ENCODE measurements at places on chromosomes 2 and 18.

- peak; percentile 39 for DNase-seq
Observed at GRCh38 chr2:60213865-60214625, 339.4 kb downstream of the BCL11A start.

- DNase-seq: no peak
Observed at GRCh38 chr2:48075631-48076030, 169.3 kb upstream of the FBXO11 start.

DNA sequence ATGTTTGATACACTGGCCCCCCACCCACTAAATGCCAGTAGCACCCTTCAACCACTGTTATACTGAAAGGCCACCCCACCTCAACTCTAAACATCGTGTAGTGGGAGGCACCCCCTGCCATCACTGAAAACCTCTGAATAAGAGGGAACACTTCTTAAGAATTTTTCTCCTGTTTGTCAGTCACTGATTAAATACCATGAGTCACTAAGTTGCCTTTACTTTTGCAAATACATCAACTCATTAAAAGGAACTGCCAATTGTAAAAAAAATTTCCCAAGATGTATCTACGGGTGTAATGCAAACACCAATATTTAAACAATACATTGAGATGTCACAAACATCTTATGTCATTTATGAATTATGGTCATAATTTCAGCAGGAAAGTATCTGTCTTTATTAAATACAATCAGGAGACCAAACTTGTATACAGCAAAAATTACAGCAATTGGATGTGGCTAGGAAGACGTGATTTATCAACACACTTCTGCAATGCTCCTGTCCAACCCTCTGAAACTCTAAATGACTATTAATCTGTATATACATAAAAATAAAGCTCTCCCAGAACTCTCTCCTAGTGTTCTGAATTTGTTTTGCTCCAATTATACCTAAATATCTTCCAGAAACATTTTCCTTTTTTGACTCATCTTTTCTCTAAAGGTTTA lies 144.1 kb upstream of the STK17B start:
- no peak for DNase-seq

- no peak for DNase-seq
Observed at GRCh38 chr2:113812204-113812603, 55.8 kb upstream of the SLC35F5 start.

DNA sequence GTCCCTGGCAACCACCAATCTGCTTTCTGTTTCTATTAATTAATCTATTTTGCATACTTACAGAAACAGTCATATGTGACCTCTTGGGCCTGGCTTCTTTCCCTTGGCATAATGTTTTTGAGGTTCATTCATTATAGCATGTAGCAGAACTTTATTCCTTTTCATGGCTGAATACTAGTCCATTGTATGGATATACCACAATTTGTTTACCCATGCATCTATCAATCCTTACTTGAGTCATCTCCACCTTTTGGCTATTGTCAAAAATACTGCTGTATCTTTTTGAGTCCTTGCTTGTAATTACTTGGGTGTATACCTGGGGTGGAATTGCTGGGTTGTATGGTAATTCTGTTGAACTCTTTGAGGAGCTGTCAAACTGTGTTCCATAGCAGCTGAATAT lies 126.8 kb downstream of the CTIF start:
- DNase-seq: no peak

GRCh38 chr2:224801360-224801759 lies 85.2 kb upstream of the CCDC195 start:
- no peak for DNase-seq

DNA sequence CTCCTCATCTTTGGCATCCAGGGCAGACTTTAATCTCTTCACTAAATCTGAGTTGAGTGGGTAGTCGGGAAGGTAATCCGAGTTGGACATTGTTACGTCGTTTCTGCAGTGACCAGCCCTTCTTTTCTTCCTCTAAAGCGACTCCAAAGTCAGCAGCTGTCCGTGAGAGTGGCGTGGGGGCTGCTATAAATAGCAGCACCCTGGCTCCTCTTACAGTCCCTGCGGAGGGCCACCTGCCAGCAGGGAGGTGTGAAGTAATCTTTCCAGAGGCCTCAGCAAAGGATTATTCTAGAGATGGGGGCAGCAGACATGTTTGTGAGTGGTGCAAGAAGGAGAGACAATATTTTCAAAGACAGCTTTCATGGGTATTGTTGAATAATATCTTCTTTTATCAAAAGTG lies at the start of gene ASB18:
Gene ASB18 (minus strand): TSS at position 151 of the 400 bp plus-strand sequence. CDS start 61 bp downstream, at position 90.
- DNase-seq: peak; percentile 61

- no peak for DNase-seq
Observed at GRCh38 chr2:164847981-164848741, 6.5 kb upstream of the COBLL1 start.

DNA sequence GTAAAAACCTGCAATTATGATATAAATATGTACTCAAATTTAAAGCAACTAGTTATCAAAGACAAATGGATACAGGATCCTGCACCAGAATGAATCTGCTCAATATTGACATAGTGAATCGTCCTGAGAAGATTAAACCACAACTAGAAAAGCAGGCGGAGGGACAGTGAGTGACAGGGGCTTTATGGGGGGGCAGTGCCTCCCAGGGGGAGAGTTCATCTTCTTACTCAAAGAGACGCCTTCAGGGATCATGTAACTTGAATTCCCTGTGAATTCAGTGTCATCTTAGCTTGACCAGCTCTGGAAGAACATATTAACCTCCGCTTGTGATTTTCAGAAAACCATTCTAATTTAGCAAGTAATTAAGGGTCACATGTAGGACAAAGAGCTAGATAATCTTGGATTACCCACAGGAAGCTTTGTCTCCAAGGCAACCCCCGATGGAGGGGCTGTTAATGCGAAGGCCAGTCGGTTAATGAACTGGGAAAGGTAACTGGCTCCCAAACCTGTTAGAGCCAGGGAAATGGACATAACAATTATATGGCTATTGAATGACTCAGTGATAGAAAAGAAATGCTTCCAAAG lies 17.4 kb upstream of the LMAN1 start:
- DNase-seq: no peak

DNA sequence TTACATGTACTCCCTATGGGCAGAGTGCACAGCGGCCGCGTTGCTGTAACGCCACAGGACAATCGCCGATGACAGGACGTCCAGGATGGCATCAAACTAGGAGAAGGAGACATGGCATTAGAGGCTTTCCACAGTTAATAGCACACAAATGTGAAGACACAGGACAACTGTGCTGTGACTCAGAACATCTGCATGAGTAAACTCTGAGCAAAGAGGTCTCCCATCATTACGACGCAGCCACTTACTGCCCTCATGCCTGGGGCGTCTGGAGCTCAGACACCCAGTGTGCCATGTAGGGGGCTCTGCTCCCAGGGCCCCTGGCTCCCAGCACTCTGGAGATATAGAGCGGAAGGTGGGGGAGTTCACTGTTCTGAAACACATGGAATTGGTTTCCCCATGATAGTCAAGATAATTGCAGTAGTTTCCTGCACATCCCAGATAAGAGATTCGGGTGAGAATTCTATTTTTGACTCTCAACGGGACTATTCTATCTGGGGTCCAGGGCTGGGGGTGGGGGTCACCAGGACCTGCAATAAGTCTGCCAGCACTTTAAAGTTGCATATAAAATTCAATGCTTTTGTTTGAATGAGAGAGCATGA lies 168.1 kb downstream of the TMEM163 start:
- DNase-seq: no peak

- no peak for DNase-seq
Observed at GRCh38 chr2:74497777-74498499, 1.5 kb downstream of the LBX2 start.

DNA sequence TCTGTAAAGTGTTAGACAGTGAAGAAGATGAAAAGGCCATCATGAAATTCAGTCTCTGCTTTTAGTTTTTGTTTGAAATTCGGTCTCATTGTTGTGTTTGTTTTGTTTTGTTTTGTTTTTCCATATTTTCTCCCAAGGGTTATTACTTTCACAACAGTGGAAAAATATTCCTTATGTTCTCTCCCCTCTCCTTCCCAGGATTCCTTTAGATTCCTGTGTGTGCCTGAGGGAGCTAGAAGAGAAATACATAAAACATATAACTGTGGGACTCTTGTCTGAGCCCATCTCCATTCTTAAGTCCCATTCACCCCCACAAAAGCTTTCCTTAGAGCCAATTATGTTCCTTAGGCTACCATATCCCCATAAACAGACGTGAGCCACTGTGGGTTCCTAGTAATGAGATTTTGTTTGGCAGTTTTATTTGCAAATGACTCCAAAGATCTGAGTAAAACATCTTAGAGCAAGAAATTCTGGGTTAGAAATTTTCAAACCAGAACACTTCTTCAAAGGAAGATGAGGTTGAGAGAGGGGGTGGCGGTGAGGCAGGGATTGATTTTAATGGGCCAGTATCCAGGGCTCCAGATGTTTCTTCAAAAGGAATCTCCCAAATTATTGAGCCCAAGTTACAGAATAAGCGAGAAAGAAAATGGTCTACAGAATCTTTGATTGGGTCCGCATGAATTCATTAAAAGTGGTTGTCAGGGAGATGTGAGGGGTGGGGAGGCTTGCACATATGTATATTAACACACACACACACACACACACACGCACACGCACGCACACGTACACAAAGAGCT lies 157.8 kb upstream of the TNP1 start:
- DNase-seq: no peak

GRCh38 chr2:127422559-127423477 lies 4.6 kb downstream of the PROC start:
- DNase-seq: no peak

GRCh38 chr2:188628989-188629752 lies 337.5 kb downstream of the GULP1 start:
- DNase-seq: no peak

GRCh38 chr18:53531187-53531586 lies 693.3 kb downstream of the MBD2 start:
- no peak for DNase-seq

- DNase-seq: no peak
Observed at GRCh38 chr2:42046819-42047487, 868 bp upstream of the PKDCC start.

- DNase-seq: no peak
Observed at GRCh38 chr2:222303828-222304736, 5.3 kb upstream of the PAX3 start.

DNA sequence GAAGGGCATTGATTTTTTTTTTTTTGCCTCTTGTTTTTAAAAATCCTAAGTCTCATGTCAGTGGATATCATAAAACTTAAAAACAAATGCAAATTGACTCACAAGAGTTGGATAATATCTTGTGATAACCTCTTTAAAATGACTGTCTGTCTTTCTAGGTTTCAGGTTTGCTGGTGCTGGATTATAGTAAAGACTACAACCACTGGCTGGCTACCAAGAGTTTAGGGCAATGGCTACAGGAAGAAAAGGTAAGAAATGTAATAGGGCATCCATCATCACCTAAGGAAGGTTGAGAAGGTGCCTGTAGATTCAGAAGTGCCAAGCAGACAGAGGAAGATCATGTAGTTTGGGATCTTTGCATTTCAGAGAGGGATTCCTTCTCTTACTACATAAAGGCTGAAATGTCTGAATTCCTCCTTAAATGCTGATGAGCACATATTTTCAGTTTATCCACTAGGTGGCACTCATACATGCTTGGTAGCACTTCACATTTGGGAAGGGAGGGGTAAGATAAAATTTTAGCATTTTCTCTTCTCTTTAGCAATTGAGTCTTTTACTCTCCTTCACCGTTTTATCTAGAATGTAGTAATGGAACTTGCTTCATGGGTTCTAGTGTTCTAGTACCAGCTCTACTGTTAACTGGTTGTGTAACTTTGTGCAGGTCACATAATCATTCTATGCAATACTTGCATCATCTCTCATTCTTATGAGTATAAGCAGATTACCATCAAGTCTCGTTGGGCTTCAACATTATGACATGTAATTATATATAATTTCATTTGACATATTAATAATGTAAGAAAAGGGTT lies 21.1 kb downstream of the CPS1 start:
- peak; percentile 72 for DNase-seq

DNA sequence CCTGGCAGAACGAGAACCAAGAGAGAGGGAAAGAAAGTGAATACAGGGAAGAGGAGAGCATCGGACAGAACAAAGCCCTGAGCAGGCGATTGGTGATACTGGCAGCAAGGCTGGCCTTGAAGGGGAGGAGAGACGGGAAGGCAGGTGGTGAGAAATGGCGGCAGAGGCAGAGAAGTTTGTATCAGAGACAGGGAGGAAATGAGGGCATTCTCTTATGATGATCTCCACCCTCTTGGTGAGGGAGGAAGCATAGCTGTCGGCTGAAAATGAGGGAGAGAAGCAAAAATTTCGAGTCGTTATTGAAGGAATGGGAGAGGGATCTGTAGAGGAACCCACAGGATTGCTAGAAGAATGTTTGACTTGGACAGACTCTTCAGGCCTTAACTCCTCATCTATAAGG lies 80.6 kb downstream of the CLIP4 start:
- DNase-seq: no peak

GRCh38 chr18:38900031-38900430 lies 1334.4 kb upstream of the CELF4 start:
- DNase-seq: no peak

- DNase-seq: no peak
Observed at GRCh38 chr18:48408111-48408726, 964 bp downstream of the ZBTB7C start.

DNA sequence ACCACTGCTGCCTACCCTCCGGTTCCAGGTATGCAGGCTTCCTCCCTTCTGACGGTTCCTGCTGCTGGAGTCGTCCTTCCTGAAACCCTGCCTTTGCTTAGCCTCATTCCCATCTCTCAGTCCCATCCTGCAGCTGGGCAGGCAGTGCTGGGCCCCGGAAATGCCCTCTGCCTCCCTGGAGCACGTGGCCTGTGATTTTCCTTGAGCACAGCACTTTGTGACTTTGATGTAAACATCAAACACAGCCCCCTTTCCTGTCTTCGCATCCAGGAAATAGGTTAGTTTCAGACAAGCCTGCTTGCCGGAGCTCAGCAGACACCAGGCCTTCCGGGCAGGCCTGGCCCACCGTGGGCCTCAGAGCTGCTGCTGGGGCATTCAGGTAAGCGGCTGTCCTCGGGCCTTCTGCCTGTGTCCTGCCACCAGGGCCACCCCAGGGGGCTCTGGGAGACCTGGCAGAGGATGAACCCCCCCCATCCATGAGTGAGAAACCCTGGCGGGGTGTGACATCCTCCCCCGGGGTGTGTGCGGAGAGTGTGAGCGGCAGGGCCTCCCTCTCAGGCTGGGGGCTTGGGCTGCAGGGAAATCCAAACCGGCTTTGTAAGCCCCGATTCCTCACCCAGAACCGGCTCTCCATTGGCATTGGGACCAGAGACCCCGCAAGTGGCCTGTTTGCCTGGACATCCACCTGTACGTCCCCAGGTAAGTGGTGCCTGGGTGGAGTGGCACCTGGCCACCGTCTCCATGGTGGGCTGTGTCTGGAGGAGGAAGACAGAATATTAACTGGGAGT lies at the start of gene ZAP70:
Gene ZAP70 (plus strand): TSS at position 281 of the 788 bp plus-strand sequence. CDS start 10,461 bp downstream, outside the sequence.
- DNase-seq: no peak

DNA sequence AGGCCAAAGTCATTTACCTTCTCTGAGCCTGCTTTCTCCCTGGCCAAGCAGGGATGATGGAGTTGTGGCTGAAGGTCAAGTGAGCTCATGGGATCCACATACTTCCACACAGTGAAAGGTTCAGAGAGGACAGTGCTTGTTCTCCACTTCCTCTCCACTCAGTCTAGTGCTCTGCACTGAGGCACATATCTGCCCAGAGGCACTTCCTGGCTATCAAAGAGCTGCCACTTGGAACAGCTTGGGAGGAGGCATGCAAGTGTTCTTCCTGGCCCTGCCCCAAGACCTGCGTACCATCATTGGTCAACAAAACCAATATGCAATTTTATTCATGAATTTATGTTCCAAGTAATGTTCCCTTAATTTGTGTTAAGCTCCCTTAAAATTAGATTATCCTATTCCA lies 71.9 kb downstream of the RNF152 start:
- DNase-seq: no peak

GRCh38 chr2:131035826-131036231 lies 57.4 kb downstream of the FAM168B start:
- no peak for DNase-seq
